Fibroblast of skin of back (primary cell): ENCODE measurements at places on chromosomes 11 and 22.
A peak's percentile ranks its signal among the peaks of the same experiment; 100 is the strongest.

DNA sequence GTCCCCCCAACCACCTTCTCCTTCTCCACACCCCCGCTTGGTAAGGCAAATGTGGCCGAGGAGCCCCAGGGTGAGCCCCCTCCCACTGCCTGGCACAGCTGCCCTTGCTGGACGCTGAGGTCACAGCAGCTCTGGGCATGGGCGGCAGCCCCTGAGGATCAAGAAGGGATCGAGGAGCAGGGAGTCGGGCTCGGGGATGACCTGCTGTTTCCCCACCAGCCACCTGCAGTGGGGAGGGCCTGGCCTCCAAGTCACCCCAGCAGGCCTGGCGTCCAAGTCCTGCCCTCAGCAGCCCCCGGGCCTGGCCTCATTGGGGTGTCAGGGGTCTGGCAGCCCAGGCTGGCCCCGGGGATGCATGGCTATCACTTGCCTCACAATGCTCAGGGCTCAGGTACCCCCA is 23.7 kb downstream of the MUC5AC start:
- DNase-seq: no peak

DNA sequence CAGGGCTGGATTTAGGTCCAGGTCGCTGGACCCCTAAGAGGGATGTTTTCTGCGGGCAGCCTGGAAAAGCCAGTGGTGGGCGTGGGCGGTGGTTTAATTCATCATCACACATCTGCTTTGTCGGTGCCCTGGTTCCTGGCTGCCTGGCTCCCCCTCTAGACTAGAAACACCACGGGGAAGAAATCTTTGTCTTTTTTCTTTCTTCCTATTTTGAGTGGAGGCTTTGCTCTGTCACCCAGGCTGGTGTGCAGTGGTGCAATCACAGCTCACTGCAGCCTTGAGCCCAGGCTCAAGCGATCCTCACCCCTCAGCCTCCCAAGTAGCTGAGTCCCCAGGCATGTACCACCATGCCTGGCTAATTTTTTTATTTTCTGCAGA is 86.6 kb upstream of the LINC01488 start:
- DNase-seq: no peak

DNA sequence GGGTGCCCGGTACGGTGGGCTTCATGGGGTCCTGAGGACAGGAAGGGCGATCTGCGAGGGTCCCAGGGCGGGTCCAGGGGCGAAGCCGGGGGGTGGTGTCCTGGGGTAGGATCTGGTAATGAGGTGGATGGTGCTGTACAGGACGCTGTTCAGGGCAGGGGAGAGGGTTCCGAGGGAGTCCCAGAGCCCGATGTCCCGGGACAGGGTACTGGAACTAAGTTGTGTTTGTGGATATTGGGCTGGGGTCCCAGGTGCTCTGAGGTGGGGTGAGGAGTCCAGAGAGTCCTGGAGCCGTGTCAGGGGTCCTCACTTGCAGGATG is 426 bp downstream of the LZTR1 start:
- DNase-seq: no peak

GRCh38 chr22:33781411-33781810 is 138.9 kb downstream of the LARGE1 start:
- DNase-seq: peak; percentile 35

- peak; percentile 100 for DNase-seq
These were observed 81.3 kb upstream of the BLID start for GRCh38 chr11:122197066-122197987.

DNA sequence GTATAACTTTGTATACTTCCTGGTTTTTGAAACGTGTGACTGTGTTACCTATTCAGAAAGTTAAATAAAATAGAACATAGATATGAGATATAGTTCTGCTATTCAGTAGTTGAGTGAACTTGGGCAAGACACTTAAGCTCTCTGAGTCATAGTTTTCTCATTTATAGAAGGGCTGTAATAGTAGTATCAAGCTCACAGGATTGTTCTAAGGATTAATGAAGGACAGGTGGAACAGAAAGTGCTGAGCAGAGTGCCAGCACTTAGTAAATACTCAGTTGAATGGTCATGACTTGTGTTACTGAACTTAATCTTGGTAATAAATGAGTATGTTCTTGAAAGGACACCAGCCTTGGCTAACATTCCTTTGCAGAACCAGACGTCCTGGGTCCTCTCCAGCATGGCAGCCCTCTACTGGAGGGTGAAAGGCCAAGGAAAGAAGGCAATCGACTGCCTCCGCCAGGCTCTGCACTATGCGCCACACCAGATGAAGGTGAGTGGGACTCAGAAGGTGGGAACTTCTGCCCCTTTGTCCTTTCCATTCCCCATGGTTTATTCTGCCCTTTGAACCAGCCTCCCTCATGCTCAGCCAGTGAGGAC is 131.2 kb downstream of the TTC17 start:
- DNase-seq: no peak

- DNase-seq: no peak
These were observed 88.5 kb downstream of the ARL14EP start for GRCh38 chr11:30411383-30411782.

DNA sequence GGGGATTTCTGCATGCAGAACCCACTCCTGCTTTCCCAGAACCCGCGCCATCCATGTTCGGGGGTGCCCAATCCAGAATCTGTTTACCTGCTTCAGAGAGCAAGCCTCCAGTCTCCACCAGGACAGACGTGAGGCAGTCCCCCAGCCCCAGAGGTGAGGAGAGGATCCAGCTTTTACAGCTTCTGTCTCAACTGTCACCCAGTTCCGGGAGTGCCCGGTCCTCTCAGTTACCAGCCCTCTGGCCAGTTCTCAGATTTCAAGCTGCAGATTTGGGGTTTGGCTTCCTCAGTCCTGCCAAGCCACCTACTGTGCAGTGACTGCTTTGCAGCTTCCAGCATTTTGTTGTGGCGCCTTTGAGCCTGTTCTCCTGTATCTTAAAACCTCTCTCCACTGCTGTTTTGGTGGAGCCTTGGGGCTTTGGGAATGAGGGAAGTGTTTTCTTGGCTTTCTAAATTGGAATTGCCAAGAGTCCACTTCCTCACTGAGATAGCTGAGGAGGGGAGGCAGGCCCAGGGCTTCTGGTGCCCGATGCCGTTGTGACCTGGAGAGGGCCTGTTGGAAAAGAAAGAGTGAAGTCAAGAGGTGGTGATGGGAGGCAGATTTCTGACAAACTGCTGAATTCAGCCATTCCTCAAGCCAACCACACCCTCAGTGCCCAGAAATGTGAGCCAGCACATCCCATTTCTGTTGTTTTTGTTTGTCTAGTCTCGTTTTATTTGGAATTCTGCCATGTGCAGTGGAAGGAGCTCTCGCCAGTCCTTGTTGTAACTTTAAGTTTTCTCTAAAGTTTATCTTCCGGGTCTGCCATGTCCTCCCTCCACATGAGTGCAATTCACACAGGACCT is 513.4 kb downstream of the TBC1D22A start:
- peak; percentile 33 for DNase-seq

- DNase-seq: peak; percentile 90
These were observed 5.7 kb downstream of the DNAL4 start for GRCh38 chr22:38788021-38788816.

- no peak for DNase-seq
These were observed 8.4 kb upstream of the LMO2 start for GRCh38 chr11:33900159-33900840.

DNA sequence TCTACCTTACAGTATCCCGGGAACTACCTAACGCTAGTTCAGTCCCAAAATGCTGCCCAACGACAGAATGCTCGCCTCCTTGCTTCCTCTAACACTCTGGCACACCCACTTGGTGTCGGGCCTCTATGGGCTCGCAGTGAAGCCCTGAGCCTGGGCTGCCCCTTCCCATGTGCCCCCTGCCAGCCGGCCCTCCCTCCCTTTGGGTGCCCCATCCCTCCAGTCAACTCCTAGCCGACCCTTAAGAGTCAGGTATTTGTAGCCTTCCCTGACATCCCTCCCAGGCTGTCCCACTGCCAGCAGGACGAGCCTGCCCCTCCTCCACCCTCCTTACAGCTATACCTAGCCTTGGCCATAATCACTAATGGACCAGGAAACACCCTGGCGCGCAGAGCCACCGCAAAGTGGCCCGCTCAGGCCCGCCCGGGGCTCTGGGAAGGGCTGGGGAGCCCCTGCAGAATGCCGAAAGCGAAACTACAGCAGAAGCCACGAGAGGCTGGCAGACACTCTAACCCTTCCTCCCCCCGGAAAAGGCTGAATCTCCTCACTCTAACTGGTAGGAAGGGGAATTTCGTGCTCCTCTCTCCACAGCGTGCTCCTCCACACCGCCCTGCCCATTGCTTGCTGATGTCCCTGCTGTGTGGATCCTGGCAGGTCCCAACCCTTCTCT is 8.2 kb downstream of the CBX7 start:
- peak; percentile 32 for DNase-seq

DNA sequence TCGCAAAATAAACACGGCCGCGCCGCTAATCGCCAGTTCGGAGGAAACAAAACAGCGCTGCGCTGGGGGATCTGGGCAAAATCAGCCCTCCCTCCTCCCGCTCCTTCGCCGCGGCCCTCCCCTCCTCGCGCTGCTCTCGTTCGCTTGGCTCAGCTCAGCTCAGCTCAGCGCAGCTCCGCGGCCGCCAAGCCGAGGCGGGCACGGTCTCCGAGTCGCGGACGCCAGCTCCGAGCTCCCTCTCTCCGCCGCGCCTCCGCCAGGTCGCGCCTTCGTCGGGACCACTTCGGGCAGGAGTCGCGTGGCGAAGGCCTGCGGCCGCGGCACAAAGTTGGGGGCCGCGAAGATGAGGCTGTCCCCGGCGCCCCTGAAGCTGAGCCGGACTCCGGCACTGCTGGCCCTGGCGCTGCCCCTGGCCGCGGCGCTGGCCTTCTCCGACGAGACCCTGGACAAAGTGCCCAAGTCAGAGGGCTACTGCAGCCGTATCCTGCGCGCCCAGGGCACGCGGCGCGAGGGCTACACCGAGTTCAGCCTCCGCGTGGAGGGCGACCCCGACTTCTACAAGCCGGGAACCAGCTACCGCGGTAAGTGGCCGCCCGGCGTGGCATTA is at the start of gene SPON1:
Gene SPON1 (plus strand): TSS at position 162 of the 607 bp plus-strand sequence. CDS start 182 bp downstream, at position 344.
- DNase-seq: peak; percentile 38

DNA sequence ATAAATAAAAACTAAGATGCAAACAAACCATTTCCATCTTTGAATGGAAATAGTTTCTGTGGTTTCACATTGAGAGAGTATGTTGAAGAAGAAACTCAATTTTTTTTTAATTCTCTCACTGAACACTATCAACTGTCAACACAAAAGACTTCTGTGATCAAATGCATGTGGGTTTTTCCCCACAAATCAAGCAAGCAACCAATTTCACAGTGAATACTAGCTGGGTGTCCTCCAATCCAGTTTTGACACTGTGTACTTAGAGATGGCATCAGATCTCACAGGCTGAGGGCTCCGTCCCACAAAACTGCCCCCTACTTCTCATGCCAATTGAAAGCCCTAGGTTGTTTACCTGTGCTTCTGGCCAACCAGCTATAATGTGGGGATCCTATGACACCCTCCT is 34.5 kb downstream of the CTSC start:
- DNase-seq: no peak

DNA sequence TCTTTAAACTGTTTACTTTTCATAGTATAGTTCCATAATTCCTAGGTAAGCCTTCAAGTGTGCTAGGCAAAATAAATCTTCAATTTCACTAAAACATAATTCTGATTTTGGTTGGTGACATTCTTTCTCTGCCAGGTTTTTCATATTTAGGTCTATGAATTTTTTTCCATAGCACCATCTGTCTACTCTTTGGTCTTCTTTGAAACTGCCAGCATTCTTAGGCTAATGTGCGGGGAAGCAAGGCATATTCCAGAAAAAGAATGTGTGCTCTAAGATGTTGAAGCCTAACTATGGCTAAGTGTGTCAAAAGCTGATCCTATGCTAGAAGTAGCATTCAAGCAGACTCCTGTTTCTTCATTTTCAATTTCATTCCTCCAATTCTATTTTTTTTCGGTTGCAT is 213.9 kb upstream of the C11orf87 start:
- no peak for DNase-seq

GRCh38 chr11:36775756-36776155 is 177.7 kb upstream of the RAG2 start:
- DNase-seq: no peak

- no peak for DNase-seq
These were observed 73.1 kb downstream of the ZNRF3 start for GRCh38 chr22:28956506-28956905.

GRCh38 chr11:132237781-132238180 is 867.4 kb downstream of the NTM start:
- DNase-seq: no peak

- DNase-seq: no peak
These were observed 19.1 kb downstream of the FAM181B start for GRCh38 chr11:82714346-82715174.

- no peak for DNase-seq
These were observed 55.9 kb downstream of the PPFIA1 start for GRCh38 chr11:70326365-70326811.

DNA sequence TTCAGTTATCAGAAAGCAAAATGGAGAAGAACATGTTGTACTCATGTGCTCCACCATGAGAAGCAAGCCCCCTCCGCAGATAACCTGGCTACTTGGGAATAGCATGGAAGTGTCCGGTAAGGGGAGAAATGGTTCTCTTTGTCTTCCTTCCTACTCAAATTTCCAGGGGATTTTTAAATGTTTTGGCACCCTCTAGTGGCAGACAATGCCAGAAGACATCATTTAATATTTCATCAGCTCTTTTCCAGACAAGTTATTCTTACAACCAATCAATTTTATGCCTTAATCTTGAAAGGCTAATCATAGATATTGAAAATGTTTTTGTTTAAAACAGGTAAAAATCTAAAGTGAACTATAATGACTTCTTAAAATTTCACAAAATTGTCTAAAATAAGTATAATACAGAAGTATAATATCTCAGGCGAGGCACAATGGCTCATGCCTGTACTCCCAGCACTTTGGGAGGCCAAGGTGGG is 15.7 kb downstream of the CRTAM start:
- peak; percentile 79 for DNase-seq

DNA sequence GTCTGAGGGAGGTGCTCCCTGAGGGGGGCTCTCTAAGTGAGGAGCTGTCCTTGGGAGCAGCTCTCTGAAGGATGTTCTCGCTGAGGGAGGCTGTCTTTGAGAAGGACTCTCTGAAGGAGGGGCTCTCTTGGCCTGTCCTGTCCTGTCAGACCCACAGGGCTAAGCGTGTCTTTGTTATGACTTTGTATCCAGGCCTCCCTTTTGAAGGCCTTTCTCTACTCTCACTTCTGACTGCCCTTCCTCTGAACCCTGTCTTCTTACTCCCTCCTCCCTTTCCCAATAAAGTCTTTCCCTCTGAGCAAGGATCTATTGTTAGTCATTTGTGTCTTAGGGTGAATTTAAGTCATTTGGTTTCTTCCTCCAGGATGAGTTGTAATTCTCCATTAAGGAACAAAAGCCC is 330.1 kb upstream of the PLET1 start:
- DNase-seq: peak; percentile 15

DNA sequence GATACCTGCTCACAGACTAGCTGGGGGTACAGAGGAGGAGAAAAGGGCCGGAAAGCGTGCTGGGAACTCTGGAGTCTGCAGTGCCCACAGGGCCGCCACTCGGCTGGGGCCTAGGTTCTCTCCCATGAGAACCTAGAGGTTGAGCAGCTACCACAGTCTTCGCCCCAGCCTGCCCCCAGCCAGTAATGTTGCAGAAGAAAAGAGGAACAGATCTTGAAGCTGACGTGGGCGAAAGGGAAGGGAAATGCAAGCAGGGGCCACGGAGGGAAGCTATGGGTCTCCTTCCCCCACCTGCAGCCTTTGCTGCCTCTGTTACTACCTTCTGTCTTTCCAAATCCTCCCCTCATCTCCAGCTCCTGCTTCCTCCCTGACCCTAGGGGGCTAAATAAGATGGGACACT is 28.8 kb upstream of the P2RY2 start:
- no peak for DNase-seq
